ENCODE measurements at places on chromosomes 11 and 22. TPM values are rescaled to one million over a fixed set of nuclear protein-coding genes. Genes with fewer than 3 reads are reported as not detected.
A peak's percentile ranks its signal among the peaks of the same experiment; 100 is the strongest.

GRCh38 chr11:66050581-66051231, 1.5 kb upstream of the SF3B2 start:
- DNase-seq, result no peak

The ARHGAP8 gene
- 0.16 TPM for total RNA-seq

- DNase-seq, result no peak
These were observed 6.0 kb upstream of the SLC35C1 start for GRCh38 chr11:45798793-45799441.

The CDCA5 gene
- total RNA-seq, result 1.7 TPM

The NELL1 gene
- not detected for total RNA-seq

The RIN1 gene
- 1.6 TPM for total RNA-seq

DNA sequence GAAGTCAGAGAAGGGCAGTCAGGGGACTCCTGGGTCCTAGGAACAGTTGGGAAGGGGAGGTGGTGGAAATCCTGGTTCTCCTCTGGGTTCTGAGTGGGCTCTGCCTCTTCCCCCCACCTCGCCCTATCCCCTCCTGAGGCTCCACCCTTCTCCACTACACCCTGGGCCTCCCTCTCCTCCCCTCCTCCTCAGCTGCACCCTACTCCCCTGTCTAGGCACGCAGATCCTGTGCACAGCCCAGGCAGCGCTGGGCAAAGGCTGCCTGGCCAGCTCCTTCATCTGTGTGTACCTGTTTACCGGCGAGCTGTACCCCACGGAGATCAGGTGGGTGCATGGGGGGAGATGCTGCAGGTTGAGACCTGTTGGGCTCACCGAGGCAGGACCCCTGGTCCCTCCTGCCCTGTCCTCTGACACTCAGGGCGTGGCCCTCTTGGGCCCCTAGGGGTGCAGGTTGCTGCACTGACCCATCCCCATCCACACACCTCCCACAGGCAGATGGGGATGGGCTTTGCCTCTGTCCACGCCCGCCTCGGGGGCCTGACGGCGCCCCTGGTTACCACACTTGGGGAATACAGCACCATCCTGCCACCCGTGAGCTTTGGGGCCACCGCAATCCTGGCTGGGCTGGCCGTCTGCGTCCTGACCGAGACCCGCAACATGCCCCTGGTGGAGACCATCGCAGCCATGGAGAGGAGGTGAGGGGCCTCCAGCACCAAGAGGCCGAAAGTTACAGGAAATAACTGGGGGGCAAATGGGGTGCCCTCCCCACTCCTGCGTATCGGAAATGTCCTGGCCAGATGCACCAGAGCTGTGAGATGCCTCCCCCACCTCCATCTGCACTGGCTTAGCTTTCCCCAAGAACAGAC, 25.3 kb upstream of the POLA2 start:
- DNase-seq, result no peak

- no peak for DNase-seq
These were observed 1.5 kb downstream of the FHIP1B start for GRCh38 chr11:6232899-6233298.

DNA sequence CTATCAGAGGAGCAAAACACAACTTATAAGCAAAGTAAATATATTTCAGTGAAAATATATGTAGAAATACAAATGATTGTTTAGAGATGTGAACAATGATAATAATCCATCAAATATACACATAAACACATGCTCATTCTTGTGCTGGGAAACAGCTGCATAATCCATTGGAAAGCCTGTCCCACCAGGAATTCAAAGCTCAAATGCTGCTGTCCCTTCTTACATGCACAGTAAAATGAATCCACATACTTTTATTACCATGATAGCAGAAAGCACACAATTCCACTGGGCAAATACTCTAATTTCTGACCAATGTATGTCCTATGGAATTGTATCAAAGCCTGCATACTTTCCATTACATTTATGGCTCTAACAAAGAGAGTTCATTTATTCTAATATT, 44.5 kb downstream of the SOX6 start:
- DNase-seq, result no peak

DNA sequence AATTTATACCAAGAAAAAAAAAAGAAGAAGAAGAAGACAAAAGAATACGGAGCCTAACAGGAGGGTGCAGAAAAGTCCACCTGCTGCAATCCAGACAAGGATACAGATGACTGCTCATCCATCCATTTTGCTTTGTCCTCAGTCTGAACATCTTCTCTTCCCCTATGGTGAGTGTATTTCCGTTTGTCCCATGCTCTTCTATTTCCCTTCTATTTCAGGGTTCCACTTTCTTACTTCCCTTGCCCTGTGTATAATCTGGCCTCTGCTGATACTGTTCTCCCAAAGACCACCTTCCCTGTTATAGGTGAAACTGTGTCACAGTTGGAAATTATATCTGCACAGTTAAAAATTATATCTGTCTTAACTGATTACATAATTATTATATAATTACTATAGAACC, 48.7 kb upstream of the USP47 start:
- no peak for DNase-seq

- DNase-seq, result no peak
These were observed 1333.9 kb downstream of the BRD1 start for GRCh38 chr22:48493733-48494132.

DNA sequence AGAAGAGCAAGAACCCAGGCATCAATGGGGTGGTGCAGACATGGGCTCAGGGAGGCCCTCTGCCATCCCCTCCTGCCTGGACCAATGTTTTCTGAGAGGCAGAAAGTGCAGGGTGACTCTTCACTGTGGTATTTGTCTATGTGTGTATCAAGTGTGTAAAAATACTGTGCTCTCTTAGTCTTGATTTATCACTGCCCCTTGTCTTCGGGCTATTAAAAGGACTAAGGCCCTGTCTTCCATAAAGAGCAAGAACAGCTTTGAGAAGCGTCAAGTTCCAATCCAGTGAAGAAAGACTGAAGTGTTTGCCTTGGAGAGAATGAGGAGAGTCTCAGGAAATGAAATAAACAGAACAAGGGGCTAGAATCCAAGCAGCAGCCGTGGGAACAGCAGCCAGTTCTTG, 14.4 kb downstream of the PRSS23 start:
- DNase-seq, result no peak

- no peak for DNase-seq
These were observed 51.7 kb downstream of the SYT13 start for GRCh38 chr11:45234306-45235006.

DNA sequence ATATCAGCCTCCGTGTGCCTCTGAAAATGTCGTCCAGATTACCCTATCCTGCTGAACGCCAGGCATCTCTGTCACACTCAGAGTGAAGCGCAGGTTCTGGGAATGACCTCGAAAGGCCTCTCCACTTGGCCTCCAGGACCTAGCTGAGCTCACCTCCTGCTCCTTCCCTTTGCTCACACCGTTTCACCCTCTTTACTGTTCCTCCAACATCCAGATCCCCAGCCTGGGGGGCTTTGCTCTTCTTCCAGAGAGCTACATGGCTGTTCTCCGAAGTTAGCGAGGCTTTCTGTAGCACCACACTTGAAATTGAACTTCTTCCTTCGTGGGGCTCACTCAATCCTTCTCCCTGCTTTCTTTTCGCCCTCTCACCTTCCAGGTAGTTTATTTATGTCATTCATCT, 27.9 kb downstream of the GLB1L2 start:
- peak; percentile 16 for DNase-seq

The LUZP2 gene
- not detected for total RNA-seq

GRCh38 chr11:125773516-125773915, 5.1 kb downstream of the PATE2 start:
- DNase-seq, result no peak

The ZNF215 gene
- total RNA-seq, result 0.60 TPM
